ENCODE measurements at places on chromosomes 12 and 14.

GRCh38 chr12:62291864-62292760 is 31.9 kb downstream of the USP15 start:
- DNase-seq = no peak

GRCh38 chr12:80954857-80955520 is 17.3 kb upstream of the LIN7A start:
- no peak for DNase-seq

DNA sequence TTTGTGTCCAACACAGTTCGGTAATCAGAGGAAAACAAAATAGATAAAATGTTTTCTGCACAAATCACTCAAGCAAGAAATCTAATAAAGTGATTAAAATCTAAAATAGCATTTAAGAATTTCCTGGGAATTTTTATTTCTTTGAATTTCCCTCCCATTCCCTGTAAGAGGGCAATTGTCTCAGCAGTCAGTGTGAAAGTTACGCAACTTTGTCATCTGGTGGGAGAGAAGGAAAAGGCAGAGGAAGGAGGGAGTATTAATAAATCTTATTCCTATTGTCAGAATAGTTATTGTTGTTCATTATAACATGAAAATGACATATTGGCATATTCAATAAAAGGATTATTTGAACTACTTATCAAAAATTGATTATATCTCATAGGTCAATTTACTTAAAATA is 464.9 kb downstream of the PRKD1 start:
- DNase-seq = no peak

GRCh38 chr12:5078423-5078822 is 34.7 kb downstream of the KCNA5 start:
- DNase-seq = no peak

- DNase-seq = peak; percentile 59
These were observed 89.2 kb upstream of the TMEM260 start for GRCh38 chr14:56490379-56490778.

- peak; percentile 42 for DNase-seq
These were observed 55.2 kb downstream of the GALNT4 start for GRCh38 chr12:89469361-89469760.

GRCh38 chr12:42793166-42793565 is 203.6 kb upstream of the PRICKLE1 start:
- DNase-seq = no peak

DNA sequence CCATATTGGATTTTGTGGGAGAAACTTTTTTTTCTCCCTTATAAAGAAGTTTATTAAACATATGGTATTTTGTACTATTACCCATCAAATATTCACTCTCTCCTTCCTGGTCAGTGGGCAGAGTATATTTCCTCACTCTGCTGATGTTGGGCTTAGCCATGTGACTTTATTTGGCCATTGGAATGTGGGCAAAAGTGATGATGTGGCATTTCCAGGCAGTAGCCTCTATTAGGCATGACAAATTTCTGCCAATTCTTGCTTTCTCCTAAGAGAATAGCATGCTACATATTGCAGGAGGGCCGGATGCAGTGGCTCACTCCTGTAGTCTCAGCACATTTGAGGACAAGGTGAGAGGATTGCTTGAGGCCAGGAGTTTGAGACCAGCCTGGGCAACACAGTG is 24.4 kb upstream of the WSCD2 start:
- no peak for DNase-seq

GRCh38 chr12:6065863-6066199 is 58.6 kb downstream of the VWF start:
- no peak for DNase-seq

DNA sequence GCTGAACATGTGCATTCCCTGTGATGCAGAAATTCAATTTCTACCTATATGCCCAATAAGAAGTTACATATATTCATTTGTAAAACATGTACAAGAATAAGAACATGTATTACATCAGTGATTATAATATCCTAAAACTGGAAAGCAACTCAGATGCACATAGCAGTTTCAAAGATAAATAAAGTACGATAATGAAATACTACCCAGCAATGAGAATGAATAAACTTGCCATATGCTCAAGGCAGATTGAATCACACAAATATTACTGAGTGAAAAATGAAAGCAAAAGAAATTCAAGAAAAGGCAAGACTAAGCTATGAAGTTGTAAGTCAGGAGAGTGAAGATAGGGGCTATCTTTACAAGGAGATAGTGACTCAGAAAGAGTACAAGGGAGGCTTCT is 345.3 kb upstream of the OR4E1 start:
- DNase-seq = no peak

DNA sequence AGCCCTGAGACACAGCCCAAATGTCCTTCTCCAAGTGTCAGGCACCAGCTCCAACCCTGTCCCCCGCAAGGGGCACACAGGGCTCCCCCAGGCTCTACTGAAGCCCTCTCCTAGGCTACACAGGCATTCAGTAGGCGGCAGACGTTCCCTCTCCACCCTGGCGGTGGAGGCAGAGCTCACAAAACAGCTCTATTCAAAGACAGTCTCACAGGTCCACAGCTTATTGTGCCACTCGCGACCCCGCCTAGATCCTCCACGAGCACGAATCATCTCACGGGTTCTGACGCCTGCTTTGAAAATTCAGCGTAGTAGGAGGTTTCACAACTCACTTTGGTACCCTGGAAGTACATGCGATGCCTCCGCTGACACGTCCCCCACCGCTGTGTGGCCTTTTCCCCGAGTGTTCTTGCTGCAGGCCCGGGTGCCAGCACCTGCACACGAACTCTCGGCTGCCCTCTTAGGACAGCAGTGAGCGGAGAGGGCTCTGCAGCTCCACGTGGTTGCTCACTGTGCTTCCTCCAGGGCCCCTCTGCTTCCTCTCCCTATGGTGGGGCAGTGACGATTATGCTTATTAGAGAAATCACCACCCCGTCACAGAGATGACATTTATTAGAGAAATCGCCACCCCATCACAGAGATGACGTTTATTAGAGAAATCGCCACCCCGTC is 78.5 kb downstream of the ADGRD1 start:
- no peak for DNase-seq

- DNase-seq = peak; percentile 41
These were observed 764 bp downstream of the RBM25 start for GRCh38 chr14:73058922-73059673.

DNA sequence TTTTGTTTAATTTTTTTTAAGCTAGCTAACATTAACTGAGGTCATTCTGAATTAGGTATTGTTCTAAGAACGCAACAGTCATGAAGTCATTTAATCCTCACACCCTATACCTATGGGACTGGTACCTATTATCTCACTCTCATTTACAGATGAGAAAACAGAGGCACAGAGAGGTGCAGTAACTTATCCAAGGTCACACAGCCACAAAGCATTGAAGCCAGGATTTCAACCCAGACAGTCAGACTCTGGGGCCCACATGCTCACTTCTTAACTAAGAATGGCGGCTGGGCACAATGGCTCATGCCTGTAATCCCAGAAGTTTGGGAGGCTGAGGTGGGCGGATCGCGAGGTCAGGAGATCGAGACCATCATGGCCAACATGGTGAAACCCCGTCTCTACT is 15.0 kb upstream of the DTX1 start:
- DNase-seq = no peak

GRCh38 chr14:86296173-86296572 is 766.2 kb downstream of the FLRT2 start:
- DNase-seq = peak; percentile 0

- no peak for DNase-seq
These were observed 37.6 kb upstream of the GRIP1 start for GRCh38 chr12:66716522-66716921.

DNA sequence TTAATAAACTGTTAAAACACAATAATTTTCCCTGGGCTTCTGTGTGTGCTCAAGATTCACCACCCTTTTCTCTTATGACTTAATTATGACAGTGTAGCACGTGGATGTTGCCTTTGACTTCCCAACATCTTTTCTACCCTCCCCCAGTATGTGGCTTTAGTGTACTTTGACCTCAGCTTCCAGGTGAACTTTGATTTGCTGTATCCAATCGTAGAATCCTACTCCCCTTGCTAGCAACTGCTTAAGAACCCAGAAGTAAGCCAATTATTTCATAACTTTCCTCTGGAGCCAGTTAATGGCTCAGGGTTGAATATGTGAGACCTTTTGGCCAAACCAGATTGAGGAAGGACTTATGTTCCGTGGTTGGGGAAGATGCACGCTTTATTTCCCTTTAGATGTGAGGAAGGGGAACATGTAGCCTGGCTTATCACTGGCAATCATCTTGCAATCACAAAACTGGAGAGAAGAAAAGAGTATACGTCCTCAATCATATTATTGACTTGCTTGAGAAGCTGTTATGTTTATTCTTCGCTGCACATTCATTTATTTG is 259.6 kb upstream of the ATP2B1 start:
- no peak for DNase-seq

DNA sequence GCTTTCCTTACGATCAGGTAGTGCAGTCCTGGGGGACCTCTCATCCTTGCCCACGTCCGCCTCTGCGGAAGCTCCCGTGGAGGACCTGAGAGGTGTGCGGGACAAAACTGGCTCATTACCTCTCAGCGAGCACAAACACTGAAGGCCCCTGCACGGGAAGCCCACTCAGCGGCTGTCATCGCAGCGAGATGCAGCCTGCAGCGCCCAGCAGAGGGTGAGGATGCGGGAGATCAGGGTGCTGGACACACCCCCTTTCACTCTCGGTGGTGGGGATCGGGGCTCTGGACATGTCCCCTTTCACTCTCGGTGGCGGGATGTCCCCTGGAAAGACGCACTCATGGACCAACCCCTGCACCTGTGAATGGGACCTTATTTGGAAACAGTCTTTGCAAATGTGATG is 111.6 kb downstream of the PIWIL1 start:
- DNase-seq = no peak

DNA sequence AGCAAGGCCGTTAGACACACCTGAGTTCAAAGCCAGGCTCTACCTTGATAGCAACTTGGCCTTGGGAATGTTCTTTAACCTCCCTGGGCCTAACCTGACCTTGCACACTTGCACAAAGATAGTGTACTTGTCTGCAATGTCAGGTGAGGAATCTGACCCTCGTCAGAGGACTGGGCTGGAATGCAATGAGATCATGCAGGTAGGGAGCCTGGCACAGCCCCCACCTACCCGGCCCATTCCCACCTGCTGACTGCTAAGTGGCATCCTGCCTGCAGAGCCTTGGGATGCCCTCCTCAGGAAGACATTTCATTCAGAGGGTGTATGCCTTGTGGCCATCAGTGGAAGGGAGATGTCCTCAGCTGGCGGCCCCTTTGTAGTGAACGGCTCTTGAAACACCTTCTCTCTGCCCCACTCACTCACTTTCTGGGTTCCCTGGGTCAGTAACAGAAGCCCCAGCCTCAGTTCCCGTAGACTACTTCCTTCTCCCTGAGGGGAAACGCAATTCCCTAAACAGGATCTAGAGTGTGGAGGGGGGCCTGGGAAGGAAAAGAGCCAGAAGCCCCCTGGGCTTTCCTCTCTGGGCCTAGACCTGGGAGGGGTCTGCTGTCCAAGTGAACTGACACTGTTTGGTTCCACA is 68.0 kb upstream of the DICER1 start:
- no peak for DNase-seq

- DNase-seq = no peak
These were observed 12.4 kb downstream of the GLRX5 start for GRCh38 chr14:95547272-95547625.

GRCh38 chr14:64110802-64111201 is 183.4 kb downstream of the ESR2 start:
- DNase-seq = no peak

DNA sequence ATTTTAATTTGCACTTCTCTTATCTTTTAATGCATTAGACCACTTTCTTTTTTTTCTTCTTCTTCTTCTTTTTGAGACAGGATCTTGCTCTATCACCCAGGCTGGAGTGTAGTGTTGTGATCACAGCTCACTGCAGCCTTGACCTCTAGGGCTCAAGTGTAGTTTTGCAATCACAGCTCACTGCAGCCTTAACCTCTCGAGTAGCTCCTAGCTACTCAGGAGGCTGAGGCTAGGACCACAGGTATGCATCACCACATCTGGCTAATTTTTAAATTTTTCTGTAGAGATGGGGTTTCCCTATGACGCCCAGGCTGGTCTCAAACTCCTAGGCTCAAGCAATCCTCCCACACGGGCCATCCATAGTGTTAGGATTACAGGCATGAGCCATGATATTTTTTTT is 12.7 kb downstream of the TMED8 start:
- DNase-seq = no peak

DNA sequence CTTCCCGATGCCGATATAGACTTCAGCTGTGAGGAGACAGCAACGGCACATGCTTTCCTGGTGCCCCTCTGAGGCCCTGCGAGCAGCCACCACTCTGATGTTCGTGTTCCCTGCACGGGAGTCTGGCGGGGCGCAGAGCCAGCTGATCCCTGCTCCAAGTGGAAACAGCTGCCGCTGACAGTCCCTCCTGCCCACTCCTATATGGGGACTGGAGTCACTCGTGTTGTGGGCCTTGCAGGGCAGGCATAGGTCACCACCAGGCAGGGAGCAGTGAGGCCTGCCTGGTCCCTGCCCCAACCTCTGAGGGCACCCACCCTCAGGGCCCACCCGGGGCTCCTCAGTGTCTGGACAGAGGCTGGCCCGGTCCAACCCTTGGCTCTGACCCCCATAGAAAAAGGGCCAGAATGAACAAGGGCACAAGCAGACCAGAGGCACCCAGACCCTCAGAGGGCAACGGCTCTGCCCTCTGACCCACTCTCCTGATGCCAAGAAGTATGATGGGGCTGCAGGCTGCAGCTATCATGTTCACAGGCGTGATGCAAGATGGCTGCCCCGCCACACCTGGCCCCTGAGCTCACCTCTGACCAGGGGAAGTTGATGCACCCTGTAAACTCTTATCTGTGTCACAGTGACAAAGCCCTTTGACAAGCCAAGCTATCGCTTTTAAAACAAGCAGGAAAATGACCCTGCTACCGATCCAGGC is 181.6 kb downstream of the CALM1 start:
- DNase-seq = no peak

GRCh38 chr12:27762757-27763156 is 17.3 kb upstream of the KLHL42 start:
- no peak for DNase-seq

- DNase-seq = no peak
These were observed 22.4 kb downstream of the NFYB start for GRCh38 chr12:104115587-104115975.

DNA sequence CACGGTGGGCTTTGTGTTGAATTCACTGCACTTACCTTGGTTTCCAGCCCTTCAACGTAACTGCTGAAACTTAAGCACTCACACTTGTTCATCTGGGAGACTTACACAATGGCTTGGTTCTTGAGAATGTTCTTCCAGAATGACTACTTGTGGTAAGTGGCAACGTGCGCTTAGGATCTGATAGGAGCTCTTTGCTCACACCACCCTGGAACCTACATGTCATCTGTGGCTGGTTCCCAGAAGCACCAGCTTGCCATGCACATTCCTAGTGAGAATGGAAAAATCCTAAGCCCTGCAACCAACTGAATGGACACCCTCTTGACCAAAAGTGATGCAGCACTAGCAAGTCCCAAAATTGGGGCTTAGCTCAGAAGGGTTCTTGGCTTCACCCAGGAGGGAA is 59.0 kb upstream of the FAM181A start:
- no peak for DNase-seq

DNA sequence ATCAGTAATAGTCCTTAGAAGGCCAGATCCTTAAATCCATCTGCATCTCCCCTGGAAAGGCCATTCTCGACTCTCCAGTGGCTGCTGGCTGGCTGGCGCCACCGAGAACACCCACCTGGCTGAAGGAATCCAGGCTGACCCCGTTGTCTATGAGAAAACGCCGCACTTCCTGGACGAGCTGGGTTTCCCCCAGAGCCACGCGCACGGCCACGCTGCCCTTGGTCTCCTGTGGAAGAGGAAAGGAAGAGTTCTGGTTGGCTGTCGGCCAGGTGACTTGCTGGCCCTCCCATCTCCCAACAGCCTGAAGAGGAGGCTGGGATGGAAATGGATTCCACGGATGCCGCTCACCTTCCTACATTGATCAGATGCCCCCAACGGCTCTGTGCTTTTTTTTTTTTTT is 23.9 kb downstream of the RBM19 start:
- DNase-seq = no peak
